ENCODE measurements at places on chromosomes 13 and 19. TPM values are rescaled to one million over a fixed set of nuclear protein-coding genes. Genes with fewer than 3 reads are reported as not detected.
A peak's percentile ranks its signal among the peaks of the same experiment; 100 is the strongest.

DNA sequence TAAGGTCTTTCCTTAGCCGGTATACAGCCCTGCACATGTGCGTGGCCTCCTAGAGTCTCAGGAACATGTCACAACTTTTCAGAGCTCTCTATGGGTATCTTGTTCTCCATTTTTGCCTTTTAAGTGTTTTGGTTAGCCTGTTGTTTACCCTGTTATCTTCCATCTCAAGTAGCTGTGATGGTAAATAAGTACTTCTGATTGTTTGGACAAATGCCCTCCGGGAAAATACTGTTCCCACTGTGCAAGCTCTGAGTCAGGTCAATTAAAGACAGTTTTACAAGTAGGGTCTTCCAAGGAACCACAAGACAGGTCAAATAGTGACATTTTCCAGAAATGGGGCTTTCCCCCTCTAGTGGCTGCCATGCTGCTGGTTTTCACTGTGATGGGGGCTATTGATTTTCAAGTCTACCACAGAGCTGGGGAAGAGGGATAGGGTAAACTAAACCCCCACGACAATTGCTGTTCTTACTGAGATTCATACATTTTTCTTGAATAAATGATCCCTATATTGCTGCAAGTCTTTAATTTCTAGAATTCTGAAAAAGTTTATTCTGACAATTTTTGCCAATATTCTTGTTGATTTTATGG, 109.5 kb downstream of the TM9SF2 start:
- no peak for DNase-seq

DNA sequence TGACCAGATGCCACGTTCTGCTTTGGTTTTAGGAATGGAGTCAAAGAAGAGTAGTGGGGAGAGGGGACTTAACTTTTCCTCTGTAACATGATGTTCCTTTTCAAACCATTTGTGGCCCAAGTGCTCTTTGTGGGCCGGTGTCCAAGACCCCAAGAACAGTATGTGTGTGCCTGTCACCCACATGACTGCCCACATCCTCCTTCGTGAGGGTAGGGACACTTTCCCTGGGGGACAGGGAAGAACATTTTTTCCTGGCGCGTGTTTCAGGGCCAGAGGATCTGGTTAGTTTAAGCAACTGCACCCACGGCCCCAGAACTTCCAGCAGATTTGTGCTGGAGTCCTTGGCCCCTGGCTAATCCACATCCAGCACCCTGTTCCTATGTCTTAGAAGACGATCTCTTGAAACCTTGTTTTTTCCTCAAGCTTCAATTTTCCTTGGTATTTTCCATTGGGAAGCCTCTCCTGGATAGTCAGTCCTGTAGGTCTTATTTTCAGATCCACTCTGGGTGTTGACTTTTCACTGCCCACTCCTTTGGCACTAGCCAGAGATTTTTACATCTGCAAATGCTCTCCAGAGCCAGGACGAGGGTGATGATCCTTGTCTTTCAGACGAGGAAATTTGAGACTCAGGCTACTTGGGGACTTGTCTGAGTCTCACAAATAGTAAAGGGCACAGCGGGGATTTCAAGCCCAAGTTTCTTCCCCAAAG, 10.8 kb upstream of the CCDC97 start:
- peak; percentile 50 for DNase-seq

The LHB gene
- total RNA-seq, result not detected

DNA sequence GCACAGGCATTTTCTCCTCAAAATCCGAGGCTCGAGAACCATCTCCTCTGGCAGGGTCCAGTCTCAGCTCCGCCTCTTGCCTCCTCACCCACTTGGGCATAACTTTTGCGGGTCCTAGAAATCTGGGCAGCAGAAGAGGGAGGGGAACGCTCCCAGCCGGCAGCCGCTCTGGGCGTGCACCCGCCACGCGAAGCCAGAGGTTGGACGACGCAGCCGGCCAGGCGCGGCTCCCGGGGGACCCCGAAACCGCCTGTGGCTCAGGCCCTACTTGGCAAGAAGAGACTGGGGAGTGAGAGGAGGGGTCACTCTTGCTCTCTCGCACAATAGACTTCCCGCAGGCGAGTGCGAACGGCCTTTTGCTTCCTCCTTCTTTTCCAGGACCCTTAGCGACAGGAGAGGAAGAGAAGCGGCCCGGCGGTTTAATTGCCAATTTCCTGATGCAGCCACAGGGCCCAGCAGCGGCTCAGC, 6.0 kb upstream of the SOX1 start:
- DNase-seq, result no peak

- no peak for DNase-seq
Measured at GRCh38 chr19:10408511-10409283, 5.4 kb upstream of the CDC37 start.

DNA sequence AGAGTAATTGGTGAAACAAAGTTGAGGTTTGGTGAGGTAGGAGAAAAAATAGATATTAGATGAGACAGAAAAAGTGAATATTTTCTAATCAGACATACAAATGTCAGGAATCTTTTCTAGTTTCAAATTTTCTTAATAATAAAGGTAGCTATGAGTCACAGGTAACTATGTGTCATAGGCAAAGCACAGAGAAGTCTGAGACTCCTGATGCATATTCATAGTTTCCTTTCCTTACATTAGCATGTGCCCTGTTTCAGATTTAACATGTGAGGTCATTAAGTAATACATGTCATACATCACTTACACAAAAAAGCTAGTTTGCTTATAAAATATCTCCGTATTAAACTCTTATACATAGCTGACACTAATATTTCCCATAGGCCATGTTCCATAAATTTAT, 1141.3 kb upstream of the PCDH20 start:
- no peak for DNase-seq

The PDX1 gene
- total RNA-seq, result not detected

GRCh38 chr13:36428086-36428485, 4.2 kb upstream of the CCNA1 start:
- DNase-seq, result no peak

DNA sequence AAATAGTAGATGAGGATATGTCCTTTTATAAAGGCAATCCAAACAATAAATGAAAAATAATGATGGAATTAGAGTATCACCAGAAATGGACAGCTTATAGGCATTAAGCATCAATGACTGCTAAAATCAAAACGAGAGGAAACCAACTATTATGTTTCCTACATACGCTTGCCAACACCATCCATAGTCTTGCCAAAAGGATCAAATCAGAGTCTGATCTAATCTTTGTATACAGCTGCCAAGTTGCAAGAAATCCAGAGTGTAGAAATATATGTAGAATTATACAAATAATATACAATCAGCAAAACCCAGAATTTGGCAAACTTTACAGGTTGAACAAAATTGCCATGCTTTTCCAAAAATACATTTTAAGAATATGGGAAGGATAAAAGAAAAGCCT, 1661.6 kb downstream of the SLITRK1 start:
- no peak for DNase-seq

DNA sequence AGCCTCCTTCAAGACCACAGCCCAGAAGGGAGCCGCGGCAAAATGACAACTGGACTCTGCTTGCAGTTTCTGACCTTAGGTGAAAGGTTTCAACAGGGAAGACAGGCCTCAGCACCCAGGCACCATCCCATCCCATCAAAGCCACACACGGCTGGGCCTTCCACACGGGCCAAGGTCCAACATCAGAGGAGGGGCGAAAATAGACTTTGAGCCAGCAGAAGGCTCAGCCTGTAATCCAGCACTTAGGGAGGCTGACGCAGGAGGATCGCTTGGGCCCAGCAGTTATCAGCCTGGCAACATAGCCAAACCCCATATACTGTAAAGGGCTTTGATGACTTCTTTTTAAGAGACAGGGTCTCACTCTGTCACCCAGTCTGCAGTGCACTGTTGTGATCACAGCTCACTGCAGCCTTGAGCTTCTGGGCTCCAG, 26.8 kb upstream of the TINCR start:
- DNase-seq, result no peak

The ZNF439 gene
- total RNA-seq, result 4.2 TPM

DNA sequence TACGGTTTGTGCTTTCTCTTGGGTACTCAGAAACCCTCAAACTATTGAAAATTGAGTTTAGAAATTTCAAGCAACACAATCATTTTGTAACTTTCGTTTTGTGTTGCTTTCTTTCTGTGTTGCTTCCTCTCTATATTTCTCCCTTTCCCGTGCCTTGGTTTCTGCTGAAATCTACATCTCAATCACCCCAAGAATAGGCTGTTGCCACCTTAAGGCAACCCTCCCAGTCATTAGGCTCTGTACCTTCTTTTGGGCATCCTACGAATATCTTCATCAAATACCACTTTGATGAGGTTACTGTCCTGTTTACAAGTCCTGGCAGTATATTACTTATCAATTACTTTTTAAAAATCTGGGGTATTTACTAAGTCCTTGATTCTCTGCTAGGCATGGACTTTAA, 621.6 kb downstream of the GPC6 start:
- DNase-seq, result no peak

DNA sequence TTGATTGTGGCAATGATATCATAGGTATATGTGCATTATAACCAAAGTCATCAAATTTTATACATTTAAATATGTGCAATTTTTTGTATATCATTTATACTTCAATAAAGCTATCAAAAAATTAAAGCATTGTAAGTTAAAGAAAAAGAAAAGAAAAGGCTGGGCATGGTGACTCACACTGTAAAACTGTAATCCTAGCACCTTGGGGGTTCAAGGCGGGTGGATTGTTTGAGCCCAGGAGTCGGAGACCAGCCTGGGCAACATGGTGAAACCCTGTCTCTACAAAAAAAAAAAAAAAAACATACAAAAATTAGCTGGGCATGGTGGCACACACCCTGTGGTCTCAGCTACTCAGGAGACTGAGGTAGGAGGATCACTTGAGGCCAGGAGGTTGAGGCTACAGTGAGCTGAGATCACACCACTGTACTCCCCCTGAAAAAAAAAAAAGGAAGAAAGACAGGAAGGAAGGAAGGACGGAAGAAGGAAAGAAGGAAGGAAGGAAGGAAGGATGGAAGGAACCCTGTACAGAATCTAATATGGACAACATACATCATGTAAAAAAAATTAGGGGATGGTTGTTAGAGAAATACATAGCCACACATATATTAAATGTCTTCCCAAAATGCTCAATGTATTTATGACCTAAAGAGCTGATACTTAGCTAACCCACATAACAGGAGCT, 21.7 kb upstream of the SLC25A30 start:
- no peak for DNase-seq

- peak; percentile 96 for DNase-seq
Measured at GRCh38 chr19:58033741-58034476, at the start of gene ZSCAN1. Gene ZSCAN1, plus strand, starts transcription at chr19:58034025. Its CDS starts 3,812 bp downstream, at chr19:58037837.

The ADAMTSL5 gene
- total RNA-seq, result 25.0 TPM

DNA sequence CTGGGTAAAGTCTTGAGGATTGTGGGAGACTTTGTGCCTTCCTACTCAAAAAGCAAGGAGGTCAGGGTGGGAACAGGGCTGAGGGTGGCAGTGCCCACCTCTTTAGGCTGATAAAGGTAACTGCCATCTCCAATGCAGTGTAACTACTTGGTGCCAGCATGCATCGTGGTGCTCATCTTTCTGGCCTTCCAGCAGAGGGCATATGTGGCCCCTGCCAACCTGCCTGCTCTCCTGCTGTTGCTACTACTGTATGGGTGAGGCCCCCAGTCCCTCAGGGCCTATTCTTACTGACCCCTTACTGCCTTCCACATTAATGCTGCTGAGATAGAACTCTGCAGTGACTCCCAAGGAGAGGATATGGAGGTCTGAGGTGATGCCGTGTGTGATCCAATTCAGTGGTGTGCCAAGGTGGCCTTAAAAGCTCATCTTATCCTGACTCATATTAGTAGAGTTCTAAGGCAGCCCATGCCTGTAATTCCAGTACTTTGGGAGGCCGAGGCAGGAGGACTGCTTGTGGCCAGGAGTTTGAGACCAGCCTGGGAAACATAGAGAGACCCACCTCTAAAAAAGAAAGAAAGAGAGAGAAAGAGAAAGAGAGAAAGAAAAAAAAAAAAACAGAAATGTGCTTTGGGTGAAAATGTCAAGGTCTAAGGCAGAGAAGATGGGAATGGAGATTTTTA, 9.7 kb upstream of the ARHGAP45 start:
- DNase-seq, result peak; percentile 9

DNA sequence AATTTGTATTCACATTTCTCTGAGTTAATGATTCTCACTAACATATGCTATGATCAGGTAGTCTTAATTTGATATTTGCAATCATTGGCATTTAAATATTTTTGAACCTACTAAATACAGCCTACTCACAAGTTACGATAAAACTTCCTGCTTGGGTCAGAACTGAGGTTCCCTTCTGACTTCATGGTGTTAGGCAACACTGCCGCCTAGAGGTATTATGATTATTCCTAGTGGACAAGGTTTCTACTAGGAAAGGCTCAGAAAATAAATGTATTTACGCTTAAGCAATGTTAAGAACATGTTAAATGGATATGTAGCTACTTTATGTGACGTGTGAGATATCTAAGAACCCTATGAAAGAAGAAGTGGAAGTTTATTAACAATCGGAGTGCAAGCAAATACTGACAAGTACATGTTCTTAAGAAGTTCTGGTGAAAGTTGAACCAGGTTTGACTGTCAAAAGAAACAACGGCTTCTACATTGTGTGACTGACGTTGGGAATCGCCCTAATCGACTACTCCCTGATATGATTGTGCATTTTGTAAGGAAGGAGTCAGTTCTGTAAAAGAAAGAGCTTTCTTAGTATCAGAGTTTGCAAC, 1395.8 kb downstream of the SLITRK5 start:
- DNase-seq, result no peak

The KLHL26 gene
- 10.2 TPM for total RNA-seq

- no peak for DNase-seq
Measured at GRCh38 chr13:97600458-97601075, 166.6 kb downstream of the RAP2A start.

The PSG5 gene
- total RNA-seq, result not detected

DNA sequence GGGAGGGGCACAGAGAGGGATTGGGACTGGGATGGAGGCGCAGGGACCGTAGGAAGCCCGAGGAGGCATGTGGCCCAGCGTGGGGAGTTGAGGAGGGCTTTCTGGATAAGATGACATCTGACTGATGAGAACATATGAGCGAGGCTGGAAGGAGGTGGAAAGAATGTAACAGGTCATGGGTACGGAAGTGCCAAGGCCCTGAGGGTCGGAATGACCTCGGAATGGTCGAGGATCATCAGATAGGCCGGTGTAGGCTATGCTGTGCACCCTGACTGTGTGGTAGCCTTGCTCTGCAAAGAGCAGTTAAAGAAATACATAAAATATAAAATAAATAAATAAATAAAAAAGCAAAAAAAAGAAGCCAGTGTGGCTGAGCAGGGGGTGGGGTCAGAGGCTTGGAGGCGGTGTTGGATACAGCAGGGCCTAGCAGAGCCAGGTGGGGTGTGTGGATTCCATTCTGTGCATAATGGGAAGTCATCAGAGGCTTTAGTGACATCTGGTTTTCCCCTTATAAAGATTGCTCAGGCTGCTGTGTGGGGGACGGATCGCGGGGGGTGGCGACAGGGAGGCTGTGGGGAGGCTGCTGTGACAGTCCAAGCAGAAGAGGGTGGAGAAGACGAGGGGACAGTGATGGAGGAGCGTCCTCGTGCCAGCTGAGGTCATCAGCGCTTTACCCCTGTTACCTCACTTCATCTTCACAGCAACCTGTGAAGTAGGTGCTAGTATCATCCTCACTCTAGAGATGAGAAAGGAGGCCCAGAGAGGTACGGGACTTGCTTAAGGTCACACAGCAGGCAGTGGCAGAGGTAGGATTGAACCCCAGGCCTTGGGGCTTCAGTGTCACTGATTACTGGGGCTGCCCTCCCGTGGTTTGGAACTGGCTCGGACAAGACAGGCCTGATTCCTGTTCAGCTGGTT, 5.0 kb downstream of the PAK4 start:
- no peak for DNase-seq

The METTL21C gene
- total RNA-seq, result not detected

The SIGLEC5 gene
- 0.81 TPM for total RNA-seq

The TTC9B gene
- total RNA-seq, result not detected

Data from left cardiac atrium (tissue), 4 donors.